ENCODE measurements at places on chromosomes 4 and X.

- DNase-seq, result no peak
These were observed 32.5 kb downstream of the WDR1 start for GRCh38 chr4:10083861-10084641.

DNA sequence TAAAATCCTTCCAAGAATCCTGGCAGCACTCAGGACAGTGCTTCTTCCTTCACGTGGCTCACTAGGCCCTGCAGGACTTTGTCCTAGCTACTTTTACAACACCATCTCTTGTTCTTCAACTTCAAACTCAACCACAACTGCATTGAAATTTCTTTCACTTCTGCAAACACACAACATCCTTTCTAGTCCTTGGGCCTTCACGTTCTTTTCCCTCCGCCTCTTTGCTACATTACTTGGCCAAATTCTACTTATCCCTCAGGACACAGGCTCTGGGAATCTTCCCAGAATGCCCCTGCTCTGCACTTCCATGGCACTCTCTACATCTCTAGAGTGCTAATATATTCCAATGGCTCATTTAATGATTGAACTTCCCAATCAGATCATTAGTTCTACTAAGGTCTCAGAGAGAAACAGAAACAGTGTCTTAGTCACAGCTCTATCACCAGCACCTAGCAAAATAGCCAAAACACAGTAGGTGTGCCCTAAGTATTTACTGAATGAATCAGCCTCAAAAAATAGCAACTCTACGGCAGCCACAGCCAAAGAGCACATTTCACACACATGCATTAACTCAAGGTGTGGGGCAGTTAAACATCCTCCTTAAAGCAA lies 73.3 kb downstream of the MANBA start:
- peak; percentile 20 for DNase-seq

GRCh38 chr4:94519925-94520789 lies 68.4 kb downstream of the PDLIM5 start:
- DNase-seq, result no peak

- peak; percentile 86 for DNase-seq
These were observed 108.2 kb upstream of the ADRA2C start for GRCh38 chr4:3657902-3658529.

DNA sequence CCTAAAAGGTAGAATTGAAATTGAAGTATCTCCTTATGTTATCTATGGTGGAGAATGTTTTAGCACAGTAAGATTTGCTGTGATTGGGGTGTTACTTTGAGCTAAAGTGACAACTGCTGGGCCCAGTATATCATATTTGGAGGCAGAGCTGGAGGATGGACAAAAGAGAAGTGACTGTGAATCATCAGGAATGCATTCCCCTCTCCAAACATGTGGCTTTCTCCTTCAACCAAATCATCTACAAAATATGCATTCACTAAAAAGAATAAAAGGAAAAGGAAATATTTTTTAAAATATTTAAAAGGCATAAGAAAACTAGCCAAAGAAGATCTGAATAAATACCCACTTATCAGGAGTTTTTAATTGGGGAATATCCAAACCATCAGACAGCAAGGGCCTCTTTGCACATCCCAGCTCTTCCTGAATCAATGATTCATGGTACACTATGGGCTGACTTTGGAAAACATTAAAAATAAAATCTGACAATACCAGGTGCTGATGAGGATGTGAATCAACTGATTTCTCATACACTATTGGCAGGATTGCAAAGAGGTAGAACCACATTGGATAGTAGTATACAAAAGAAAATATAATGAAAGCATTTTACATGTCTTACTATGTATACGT lies 671.7 kb upstream of the NR3C2 start:
- DNase-seq, result peak; percentile 70

DNA sequence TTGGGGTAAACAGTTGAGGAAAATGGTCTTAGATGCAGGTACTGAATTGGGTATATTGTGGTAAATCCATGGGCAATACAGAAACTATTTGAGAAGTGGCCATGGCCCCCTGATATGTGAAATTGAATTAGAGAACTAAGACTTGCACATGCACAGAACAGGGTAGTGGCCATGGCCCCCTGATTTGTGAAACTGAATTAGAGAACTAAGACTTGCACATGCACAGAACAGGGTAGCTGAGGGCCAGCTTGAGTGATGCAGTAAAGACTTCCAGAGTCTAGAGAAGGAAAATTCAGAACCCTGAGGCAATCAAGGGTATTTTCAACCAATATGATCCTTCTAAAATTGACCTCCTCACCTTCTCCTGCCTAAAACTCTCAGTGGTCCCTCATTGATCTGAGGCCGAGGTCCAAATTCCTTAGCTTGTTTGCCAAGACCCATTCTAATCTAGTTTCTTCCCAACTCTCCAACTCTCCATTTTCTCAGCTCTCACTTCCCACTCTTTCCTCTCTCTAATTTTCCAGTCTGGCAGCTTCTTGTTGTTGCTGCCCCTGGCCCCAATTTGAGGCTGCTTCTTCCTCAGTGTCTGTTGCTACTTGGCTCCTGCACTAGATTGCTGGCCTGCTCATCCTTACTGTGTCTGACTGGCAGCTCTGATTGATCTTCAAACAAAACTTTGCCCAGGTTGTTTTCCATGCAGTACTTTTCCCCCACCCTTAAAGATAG lies 72.4 kb downstream of the FRAS1 start:
- DNase-seq, result no peak

DNA sequence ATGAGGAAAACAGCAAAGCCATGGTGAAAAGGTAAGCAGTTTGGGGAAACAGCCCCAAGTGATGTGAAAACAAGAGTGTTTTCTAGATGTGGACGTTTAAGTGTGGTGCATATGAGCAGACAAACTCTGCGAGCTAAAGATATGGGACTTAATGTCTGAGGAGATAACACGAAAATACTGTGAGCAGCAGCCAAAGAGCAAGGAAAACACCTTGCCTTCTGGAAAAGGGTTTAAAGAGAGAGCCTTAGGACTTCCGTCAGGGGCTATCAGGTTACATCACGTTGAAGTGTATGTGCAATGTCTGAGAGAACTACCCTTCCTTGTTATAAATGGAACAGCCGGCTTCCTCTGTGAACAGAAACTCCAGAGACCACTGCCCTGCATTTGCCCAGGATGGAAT lies 54.2 kb downstream of the LEF1 start:
- no peak for DNase-seq

DNA sequence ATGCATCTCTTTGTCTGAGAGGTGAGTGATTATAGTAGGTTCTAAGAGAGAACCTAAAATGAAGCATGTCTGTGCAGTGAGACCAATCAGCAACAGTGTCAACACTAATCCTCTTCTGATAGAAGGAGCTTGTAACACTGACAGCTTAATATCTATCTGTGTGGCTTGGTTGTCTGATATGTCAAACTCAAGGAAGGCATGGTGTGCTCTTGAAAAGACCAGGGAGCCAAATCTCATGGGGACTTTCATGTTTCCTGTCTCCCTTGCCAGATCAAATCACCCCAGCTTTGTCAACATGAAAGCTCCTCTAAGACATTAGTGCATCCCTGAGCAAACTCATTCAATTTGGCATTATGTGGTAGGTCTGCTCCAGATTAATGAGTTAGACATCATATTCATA lies 95.4 kb downstream of the ANOS1 start:
- no peak for DNase-seq

DNA sequence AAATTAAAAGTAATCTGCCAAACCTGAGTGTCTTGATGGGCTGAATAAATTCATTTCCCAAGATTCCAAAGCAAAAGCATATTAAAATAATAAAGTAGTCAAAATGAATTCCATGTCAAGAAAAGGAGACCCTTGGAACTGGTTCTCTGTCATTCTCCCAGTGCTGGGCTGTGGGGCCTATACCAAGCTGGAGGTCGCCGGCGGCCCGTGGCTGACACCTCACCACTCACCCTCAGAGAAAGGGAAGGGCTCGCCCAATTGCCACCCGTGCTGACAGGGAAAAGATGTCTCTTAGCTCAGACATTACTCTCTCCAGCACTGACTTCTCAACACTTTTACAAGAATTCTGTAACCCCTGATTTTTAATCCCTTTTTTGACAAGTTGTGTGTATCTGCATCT lies 51.7 kb downstream of the GATB start:
- no peak for DNase-seq

GRCh38 chr4:177391287-177391686 lies 51.0 kb downstream of the AGA start:
- DNase-seq, result no peak
